Hematopoietic multipotent progenitor cell treated with erythropoietin and hydrocortisone succinate and interleukin-3 and kit ligand, for 17 days (in vitro differentiated cells): ENCODE measurements at places on chromosomes 13 and 19.

DNA sequence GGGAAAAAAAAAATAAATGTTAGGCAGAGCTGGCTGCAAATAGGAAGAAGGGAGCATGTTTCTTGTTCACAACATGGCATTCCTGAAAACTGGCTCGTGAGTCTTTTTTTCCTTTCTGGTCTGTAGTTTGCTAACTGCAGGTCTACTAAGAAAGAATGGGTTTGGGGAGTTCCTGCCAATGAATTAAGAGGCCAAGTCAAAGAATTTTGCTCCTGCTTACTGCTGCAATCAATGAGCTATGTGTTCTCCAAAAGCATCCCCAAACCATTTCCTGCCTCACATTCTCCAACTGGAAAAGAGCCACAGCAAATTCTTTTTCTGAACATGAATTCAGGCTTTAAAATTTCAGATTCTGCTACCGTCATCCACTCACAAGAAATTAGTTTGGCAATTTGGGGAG, 88.6 kb downstream of the DCT start:
- DNase-seq, result no peak

DNA sequence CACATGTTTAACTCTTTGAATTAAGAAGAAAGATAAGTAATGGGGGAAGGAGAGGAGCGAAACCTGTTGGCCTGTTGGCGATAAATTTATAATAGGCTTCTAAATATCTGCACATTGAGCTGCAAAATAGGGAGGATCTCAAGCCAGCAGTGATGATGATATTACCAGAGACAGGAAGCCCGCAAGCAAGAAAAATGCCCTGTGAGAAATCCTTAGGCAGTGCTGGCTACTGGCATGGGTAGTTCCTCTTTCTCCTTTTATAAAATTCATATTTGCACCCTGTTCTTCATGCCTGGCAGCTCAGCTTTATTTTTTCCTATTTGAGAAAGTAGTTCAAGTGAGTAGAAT, 858 bp upstream of the USP12 start:
- no peak for DNase-seq

GRCh38 chr19:34317311-34317927, 47.6 kb upstream of the GPI start:
- DNase-seq, result no peak

GRCh38 chr19:16402041-16402440, 69.7 kb downstream of the EPS15L1 start:
- no peak for DNase-seq

- no peak for DNase-seq
These were observed 26.4 kb downstream of the ZNF493 start for GRCh38 chr19:21423057-21424041.

GRCh38 chr13:93450761-93451160, 224.2 kb downstream of the GPC6 start:
- DNase-seq, result no peak
